ENCODE measurements at places on chromosomes 5 and 9. TPM values are rescaled to one million over a fixed set of nuclear protein-coding genes. Genes with fewer than 3 reads are reported as not detected.

Gene ST8SIA4
- total RNA-seq = 0.22 TPM

Gene PRR7
- 32.5 TPM for total RNA-seq

Gene FAM200C
- total RNA-seq = 2.3 TPM

Gene IFNK
- not detected for total RNA-seq

Gene OGN
- not detected for total RNA-seq

Gene NRARP
- 4.6 TPM for total RNA-seq

Gene CCDC192
- not detected for total RNA-seq

Gene NPR3
- 18.5 TPM for total RNA-seq

Gene SPAG8
- 0.72 TPM for total RNA-seq

Gene CORO2A
- total RNA-seq = 1.2 TPM

Gene CFAP77
- total RNA-seq = not detected

Gene LECT2
- not detected for total RNA-seq

Gene SV2C
- total RNA-seq = 0.02 TPM

Gene OCLN
- total RNA-seq = 9.7 TPM

Gene SMIM33
- total RNA-seq = not detected

Gene SPATA31C1
- total RNA-seq = not detected

Gene FAM221B
- not detected for total RNA-seq

Gene PTBP3
- 33.9 TPM for total RNA-seq

Gene KCNN2
- not detected for total RNA-seq

Gene PRELID2
- 6.7 TPM for total RNA-seq

Gene ENTPD8
- 0.19 TPM for total RNA-seq

Gene PTGER4
- 3.3 TPM for total RNA-seq

Gene EGFLAM
- 0.26 TPM for total RNA-seq

Gene ADAMTS13
- 0.69 TPM for total RNA-seq
